ENCODE measurements at places on chromosomes 6 and 20.

- DNase-seq: no peak
These were observed 500.3 kb upstream of the PTCHD4 start for GRCh38 chr6:48611332-48611731.

GRCh38 chr6:90978046-90978445 is 391.2 kb upstream of the MAP3K7 start:
- DNase-seq: no peak

GRCh38 chr6:147161974-147162495 is 42.2 kb upstream of the STXBP5 start:
- DNase-seq: no peak

DNA sequence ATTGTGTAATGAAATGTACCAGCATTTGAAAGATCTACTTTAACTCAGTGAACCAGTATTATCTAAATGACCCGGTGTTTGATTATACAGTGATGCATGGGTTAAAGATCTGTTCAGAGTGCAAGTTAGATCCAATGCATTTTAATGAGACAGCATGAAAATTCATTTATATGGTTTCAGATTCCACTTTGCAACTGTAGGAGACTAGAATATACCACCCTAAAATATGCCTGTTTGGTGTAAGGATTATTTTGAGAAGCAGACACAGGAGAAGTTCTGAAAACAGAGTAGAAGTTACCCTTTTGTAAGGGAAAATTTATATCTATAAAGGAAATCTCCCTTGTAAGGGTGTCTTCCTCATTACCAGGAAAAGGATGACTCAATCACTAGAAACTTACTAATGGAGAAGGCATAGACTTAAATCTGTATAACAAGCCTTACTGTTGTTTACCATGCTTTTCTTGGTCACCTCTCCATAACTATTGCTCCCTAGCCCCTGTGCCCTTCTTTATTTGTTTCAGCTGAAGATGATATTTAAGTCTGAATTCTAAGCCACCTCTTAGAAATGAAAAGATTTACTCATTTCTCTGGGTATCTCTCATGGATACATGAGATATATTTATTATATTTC is 105.4 kb downstream of the NCOA3 start:
- DNase-seq: no peak

- DNase-seq: no peak
These were observed 261.4 kb upstream of the JARID2 start for GRCh38 chr6:14984519-14984853.

DNA sequence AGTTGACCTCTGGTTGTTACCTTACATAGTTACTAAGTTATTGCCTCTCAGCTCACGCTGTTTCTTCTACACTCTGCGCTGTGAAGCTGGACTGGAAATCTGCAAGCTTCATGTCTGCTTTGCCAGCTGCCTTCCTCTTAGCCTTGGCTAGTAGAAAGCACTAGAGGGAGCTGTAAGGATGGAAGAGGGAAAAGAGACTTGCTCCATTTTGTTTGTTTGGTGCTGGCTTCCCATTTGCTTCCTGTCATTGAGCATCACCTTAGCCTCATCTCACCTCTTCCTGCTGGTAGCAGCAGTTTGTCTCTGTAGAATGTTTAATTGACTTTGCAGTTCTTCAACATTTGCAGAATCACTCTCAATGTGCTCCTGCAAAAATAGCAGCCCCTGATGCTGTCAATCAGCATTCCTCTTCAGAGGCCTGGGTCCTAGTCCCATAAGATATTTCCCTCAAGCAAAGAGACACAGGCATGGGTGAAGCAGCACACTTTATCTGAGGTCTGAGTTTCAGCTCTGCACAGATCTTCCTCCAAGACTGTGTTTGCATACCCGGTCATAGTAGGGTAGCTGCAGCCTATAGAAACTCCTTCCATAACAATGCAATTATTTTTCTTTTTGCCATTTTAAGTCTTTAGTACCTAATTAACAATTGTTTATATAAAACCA is 302.2 kb upstream of the EPHA7 start:
- no peak for DNase-seq

GRCh38 chr6:9126878-9127560 is 691.7 kb upstream of the SLC35B3 start:
- DNase-seq: no peak

DNA sequence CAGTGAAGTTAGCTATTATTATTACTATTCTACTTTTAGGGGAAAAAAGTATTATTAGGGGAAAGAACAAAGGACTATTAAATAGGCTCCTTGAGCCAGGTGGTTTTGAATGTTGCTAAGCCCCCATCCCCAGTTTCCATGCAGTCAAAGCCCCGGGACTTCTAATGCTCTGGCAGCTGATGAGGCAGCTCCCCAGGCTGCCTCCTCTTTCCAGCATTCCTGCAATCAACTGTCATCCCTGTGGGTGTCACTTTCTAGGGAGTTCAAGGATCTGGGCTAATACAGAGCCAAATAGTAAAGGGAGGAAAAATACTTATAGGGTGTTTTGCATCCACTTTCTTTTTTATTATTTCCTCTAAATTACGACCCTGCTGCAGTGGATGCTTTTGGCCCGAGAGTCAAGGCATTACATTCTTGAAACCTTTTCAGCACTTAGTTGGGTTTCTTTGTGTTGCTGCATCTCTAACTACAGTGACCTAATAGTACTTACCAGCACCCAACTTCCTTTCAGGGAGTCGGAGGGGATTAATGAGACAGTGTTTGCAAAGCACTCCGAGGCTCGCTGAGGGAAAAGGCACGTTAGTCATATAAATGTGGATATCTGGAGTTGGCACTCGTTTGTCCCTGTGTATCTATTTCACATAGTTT is 303.9 kb upstream of the MAP3K7 start:
- DNase-seq: no peak

DNA sequence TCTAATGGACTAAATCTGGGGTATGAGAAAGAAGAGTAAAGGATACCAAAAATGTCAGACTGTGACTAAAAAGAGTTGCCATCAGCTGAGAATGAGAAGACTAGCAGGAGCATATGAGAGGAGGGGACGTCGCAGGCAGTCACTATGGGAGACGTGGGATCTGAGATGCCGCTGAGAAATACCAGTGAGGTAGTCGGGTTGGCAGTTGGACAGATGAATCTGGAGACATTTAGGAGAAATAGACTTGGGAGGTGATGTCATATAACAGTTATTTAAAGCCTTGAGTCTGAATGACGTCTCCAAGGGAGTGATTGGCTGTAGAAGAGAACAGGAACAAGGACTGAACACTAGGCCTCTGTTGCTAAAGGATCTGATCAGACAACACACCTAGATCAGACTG is 51.5 kb upstream of the TRIM26 start:
- no peak for DNase-seq

GRCh38 chr6:167803816-167804215 is 22.9 kb upstream of the AFDN start:
- no peak for DNase-seq

- no peak for DNase-seq
These were observed 154.2 kb upstream of the PROKR2 start for GRCh38 chr20:5470943-5471342.

GRCh38 chr6:138286698-138287097 is 68.4 kb upstream of the PBOV1 start:
- DNase-seq: no peak

DNA sequence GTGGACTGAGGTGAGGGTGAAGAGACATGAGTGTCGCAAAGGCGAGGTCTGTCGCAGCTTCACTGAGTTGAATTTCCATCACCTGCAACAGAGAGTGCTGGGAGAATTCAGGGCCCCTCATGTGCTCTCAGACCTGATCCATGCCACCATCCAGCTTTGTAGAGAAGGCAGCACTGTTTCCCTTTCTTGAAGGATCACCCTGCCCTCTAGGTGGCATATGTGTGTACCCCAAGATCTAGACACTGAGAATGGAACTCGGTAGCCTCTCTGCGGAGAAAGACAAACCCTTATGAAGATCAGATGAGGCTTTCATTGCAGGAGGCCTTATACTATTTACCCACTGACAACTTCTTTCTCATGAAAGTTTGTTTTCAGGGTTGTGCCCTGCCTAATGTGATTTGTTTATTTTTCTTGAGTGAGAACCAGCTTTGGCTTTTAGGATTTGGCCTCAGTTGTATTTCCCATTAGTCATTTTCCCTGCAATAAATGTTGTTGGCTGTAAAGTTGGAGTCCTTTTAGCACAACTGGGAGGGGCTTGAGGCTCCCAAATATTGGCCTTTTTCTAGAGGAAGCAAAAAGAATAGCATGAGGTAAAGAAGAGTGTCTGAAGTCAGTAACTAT is 811.3 kb downstream of the DHX35 start:
- no peak for DNase-seq

GRCh38 chr6:42688281-42688680 is 34.1 kb downstream of the PRPH2 start:
- DNase-seq: no peak

All from central memory CD8-positive, alpha-beta T cell (primary cell).